ENCODE measurements at places on chromosomes 11 and 22.

GRCh38 chr11:66071381-66071801, 1.3 kb downstream of the PACS1 start:
- no peak for DNase-seq

DNA sequence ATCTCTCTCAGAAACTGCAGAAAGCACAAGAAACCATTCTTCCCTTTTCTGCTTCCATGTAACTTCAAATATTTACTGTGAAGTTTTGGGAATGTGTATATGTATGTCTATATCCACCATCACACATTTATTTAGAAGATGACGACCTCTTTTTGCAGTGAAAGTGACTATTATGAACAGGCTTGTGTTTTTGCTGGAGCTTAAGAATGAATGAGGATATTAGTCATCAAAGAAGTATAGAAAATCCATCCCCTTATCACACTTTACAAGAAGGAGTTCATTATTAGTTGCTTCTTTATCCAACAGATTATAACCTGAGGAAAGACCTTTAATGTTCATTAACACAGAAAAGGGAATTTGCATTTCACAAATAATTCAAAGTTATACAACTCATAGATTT, 21.1 kb upstream of the SLC5A12 start:
- DNase-seq = no peak

DNA sequence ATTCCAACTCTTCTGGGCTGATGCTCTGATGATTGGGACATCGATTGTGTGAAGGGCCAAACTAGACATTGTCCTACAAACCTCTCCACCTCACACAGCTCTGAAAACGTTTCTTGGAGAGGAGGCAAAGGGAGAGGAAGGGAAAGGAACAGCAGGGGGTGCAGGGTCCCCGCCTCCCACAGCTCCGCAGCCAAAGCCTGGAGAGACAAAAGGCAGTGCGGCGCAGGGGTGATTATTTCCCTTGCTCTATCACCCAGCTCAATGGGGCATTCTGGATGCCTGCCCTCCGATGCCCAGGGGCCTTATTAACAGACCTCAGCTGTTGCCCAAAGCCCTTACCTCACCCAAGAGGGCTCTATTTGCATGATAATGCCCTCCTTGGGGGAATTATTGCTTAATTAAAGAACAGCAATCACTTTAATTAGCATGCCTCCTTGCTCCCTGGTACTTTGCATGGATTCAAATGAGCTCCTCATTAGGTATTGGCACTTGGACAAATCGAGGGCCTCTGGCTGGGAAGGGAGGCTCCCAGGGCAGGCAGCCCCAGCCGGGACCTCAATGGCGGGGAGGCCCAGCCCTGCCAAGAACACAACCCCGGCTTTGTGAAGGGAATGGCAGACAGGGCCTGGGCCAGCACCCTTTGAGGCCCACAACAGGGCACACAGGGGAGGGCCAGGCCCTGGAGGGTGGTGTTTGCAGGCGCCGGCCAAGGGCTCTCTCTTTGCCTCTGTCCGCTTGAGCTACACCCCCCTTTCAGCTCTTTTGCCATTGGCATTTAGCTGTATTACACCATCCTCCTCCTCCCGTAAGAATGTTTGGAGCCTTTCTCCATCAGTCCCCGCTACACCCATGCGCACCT, 19.8 kb upstream of the CDON start:
- DNase-seq = no peak

- DNase-seq = no peak
Observed at GRCh38 chr11:692824-693414, 2.1 kb downstream of the DEAF1 start.

DNA sequence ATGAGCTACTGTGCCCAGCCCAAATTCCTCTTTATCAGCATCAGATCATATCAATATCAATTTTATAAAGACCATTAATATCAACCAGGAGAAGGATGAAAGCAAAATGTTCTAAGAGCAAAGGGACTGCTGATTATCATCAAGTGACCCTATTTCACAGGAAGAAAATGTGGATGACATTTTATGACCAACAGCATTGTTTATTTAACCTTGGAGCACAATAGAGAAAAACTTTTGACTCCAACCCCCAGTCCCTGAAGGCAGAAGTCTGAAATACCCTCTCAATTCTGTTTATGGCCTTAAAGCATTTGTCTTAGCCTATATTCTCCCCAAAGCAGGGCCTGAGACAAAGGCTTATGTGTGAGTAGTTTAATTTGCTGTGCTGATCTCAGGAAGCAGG, 11.3 kb upstream of the ALG8 start:
- no peak for DNase-seq

DNA sequence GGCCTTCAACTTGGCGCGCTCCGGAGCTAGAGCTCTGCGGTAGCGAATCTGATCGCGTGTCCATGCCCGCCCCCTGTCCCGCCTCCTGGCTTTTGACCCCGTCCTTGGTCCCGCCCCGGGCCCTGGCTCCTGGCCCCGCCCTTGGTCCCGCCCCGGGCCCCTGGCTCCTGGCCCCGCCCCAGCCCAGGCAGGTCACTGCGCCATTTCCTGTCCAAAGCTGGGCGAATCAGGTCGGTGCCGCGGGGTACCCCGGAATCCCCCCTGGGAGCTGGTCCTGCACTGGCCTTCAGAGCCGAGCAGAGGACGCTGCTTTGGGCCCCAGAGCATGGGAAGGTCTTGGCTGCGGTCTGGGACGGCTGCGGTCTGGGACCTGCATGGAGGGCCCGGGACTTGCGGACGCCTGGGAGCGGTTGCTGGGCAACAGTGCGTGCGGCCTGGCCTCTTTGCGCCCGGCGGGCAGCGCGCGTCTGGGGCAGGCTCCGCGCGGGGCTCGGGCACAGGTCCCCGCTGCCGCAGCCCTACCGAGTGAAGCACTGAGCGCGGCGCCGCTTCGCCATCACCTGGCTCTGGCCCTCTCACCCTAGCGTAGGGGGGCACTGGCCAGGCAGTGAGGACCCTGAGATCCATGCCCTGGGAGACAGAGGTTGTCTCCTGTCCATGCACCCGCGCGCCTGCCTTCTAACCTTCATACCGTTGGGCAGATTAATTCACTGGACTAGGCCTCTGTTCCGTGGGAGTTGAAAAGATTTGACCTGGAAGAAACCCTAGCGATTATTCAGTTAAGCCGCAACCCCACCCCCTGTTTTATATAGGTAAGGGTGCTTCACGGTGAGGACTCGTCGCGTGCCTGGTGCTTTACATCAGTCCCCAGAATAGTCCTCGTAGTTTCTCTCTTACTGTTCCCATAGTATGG, at the start of gene TTC12:
Gene TTC12, plus strand, starts transcription at position 195 of the 913 bp plus-strand sequence. CDS start 1,675 bp downstream, outside the sequence.
- DNase-seq = peak; percentile 96

DNA sequence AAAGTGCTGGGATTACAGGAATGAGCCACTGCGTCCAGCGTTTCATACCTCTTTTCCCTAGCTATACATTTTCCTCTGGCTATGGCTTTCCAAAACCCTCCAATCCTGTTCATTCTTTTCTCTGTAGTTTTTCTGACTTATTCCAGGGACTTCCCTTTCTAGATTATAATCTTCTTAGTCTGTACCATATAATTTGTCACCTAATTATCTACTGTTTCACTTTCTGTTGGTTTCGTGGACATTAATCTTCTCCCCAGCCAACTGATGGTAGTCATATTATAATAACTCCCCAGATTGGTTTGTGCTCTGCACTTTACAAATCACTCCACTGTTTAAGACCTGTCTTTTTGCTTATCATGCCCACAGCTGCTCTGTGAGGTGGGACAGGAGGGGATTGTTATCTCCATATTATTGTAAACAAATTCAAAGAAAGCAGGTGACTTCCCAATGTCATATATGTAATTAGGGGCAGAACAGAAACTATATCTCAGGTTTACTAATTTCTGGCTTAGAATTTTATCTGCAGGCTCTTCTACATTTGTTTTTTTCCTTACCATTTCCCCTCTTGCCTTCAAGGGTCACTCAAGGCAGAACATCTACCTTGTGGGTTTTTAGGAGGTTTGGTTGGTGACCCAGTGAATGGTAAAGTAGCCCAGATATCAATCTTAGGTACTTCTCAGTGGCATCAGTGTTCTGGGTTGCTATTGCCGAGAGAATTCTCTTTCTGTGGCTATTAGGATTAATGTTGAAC, 23.9 kb downstream of the STIM1 start:
- DNase-seq = no peak

DNA sequence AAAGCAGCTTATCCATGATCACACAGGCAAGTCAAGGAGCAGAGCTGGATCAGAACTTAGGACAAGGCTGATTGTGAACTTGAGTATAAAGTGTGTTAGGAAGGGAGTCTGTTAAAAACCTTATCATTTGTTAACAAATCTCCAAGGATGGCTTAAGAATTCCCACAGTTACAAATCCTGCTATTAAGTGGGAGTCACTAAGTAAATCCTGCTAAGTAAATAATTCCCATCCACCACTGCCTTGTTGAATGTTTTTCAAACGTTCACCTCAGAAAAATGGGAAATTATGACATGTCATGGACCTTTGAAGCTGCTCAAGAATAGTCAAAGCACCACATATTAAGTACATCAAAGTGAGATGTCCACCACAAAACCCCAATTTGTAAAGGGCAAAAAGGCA, 88.7 kb downstream of the FAM168A start:
- DNase-seq = no peak

DNA sequence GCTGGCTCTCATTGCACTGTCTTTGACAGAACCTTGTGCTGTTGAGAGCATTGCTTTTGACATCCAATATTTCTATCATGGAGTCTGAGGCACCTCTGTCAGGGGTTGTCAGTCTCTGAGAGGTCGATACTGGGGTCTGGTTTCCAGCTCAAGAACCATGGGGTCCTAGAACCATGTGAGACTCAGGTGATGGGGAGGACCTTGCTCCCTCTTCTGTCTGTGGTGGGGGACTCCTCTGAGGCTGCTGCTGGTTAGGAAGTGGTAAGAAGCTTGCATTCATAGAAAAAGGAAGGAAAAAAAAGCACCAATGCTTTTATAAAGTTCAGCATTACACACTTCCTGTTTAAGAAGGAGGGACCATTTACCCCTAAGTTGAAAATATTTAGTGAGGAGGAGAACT, 91.8 kb upstream of the CD44 start:
- DNase-seq = no peak

DNA sequence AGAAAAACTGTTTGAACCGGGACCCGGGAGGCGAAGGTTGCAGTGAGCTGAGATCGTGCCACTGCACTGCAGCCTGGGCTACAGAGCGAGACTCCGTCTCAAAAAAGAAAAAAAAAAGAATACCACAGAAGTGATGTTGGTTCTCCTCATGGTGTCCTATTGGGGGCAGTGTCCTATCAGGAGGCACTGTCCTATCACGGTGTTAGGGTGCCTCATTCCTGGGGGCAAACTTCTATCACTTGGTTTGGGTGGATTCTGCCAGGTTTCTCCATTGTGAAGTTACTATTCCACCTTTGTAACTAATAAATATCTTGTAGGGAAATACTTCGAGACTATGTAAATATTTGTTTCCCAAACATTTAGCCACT, 19.6 kb downstream of the PRR14L start:
- DNase-seq = no peak

- no peak for DNase-seq
Observed at GRCh38 chr11:40360206-40360798, 1099.2 kb downstream of the LRRC4C start.

GRCh38 chr11:7494086-7494745, 8.9 kb downstream of the OLFML1 start:
- peak; percentile 33 for DNase-seq

GRCh38 chr22:28819253-28820096, 19.1 kb upstream of the XBP1 start:
- no peak for DNase-seq

All from lung (tissue), 17 donors.